ENCODE measurements at places on chromosomes 4 and X.

GRCh38 chr4:127778102-127778501, 4.0 kb upstream of the HSPA4L start:
- no peak for DNase-seq

- no peak for DNase-seq
These were observed 24.6 kb upstream of the MOB1B start for GRCh38 chr4:70877556-70877955.

- DNase-seq = no peak
These were observed 1043.8 kb downstream of the ADGRL3 start for GRCh38 chr4:62243895-62244294.

DNA sequence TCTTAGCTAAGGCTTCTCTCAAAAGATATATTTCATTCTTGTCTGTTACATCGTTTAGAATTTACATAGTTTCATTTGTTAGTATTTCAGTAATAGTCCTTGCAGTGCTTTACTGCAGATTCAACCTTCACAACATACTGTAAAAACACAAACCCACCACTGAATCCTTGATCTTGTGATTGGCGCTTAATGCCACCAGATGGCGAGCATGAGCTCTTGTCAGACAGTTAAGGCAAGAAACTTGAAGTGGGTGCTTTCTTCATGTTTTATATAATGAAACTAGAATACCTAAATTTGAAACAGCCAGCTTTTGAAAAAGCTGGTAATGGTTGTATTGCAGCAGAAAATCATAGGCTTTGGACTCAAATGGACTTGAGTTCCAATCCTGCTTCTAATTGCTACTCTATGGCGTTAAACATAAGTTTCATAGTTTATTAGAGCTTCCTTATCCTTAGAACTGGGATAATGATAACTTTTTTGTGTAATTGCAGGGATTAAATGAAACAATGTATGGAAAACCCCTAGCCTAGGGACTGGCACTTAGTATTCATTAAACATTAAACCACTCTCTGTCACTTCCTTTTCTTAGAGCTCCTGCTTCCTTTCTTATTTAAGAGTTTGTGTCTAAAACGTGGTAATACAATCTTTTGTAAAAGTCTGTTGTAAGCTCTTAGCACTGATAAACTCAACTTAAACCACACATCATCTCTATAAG, 95.1 kb downstream of the USP9X start:
- DNase-seq = peak; percentile 43

- no peak for DNase-seq
These were observed 70.1 kb downstream of the MID1IP1 start for GRCh38 chrX:38871129-38872029.

GRCh38 chr4:3223346-3223745, 25.6 kb upstream of the MSANTD1 start:
- DNase-seq = peak; percentile 20

DNA sequence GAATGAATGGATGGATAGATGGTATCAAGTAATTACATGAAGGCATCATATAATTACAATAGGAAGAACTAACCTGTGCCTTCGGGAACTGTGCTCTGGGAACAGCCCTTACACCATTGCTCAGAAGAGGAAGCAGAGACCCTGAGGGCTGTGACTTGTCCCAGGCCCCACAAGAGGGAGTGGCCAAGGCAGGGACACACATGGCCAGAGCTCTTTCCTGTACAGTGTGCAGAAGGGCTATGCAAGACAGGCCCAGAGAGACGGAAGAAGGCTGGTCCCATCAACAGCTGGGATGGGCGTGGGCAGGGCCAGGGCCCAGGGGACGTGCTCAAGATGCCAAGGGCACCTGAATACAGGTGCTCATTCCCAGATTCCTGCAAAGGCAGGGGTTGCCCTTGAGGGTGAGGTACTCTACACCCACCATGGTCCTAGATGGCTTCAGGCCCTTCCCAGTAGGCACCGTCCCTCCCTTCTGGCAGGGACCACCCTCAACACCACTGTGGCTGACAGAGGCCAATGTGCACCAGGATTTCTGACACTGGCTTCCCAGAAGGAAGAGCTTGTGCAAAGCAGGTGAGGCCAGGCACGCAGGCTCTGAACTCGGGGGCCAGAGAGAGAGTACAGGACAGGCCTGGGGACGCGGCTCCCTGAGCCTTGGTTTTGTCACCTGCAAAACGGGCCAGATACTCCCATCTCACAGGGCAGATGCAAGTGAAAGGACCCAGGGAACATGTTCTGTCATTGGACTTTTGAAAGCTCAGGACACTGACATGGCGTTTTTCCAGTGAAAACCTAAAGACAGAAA, 1.7 kb downstream of the EVC2 start:
- DNase-seq = no peak

GRCh38 chr4:89708903-89709421, 128.0 kb downstream of the SNCA start:
- DNase-seq = peak; percentile 66

DNA sequence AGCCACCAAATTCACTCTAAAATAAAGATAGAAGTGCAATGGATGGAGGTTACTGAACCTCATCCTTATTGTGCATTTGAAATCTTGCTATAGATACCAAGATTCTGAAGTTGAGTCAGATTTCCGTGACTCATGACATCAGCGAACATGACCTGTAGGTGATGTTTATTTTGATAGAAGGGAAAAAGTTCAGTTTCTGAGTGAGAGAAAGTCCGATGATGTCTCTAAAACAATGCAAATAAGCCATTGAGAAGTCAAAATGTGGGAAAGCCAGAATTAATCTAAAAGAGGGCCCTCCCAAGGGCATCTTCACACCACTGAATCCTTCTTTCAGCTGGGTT, 20.0 kb downstream of the PHOX2B start:
- DNase-seq = no peak

GRCh38 chr4:151806511-151806927, 45.7 kb upstream of the GATB start:
- DNase-seq = no peak

DNA sequence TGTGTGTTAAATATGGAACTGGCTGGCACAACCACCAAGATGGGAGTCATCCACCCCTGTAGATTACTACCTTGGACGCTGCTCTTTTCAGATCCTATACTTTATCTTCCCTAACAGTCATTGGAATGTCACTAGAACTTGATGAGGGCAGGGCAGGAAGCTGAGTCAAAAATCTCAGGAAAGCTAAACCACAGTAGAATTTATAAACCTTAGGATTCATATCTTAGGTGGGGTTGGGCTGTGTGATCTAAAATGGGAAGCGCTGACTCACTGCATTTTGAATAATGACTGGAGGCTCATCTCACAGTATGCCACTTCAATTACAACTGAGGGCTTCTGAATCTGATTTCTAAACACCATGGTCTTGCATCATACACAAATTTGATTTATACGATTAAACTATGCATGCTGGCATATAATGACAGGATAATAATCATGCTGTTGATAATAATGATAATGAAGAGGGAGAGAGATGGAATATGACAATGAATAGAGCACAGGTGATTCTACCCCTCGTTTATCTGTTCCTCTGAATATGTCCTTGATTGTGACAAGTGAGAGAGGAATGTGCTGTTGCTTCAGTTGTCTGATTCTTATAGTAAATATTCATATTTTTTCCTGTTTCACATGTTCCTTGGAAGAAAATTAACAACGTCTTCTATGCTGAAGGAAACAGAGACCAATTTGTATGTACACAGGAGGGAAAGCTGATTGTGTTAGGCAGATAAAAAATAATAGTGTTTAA, 270.3 kb upstream of the HS3ST1 start:
- DNase-seq = no peak

- no peak for DNase-seq
These were observed 228.8 kb upstream of the PGRMC2 start for GRCh38 chr4:128516301-128516969.

DNA sequence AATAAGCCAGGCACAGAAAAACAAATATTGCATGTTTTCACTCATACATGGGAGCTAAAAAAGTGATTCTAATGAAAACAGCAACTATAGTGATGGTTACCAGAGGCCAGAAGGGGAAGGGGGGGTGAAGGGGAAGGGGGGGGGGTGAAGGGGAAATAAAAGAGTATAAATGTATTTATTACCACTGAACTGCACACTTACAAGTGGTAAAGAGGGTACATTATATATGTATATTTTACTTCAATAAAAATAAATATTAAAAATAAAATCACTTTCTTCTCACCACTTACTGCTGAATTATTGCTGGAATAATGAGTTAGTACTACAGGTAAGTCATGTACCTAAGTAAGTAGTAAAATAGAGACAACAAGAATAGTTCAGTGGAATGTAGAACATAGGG, 2.1 kb upstream of the VCX3B start:
- DNase-seq = no peak

GRCh38 chr4:32574803-32575202, 1854.6 kb downstream of the PCDH7 start:
- DNase-seq = no peak

GRCh38 chr4:102522031-102522440, 20.9 kb downstream of the NFKB1 start:
- no peak for DNase-seq

DNA sequence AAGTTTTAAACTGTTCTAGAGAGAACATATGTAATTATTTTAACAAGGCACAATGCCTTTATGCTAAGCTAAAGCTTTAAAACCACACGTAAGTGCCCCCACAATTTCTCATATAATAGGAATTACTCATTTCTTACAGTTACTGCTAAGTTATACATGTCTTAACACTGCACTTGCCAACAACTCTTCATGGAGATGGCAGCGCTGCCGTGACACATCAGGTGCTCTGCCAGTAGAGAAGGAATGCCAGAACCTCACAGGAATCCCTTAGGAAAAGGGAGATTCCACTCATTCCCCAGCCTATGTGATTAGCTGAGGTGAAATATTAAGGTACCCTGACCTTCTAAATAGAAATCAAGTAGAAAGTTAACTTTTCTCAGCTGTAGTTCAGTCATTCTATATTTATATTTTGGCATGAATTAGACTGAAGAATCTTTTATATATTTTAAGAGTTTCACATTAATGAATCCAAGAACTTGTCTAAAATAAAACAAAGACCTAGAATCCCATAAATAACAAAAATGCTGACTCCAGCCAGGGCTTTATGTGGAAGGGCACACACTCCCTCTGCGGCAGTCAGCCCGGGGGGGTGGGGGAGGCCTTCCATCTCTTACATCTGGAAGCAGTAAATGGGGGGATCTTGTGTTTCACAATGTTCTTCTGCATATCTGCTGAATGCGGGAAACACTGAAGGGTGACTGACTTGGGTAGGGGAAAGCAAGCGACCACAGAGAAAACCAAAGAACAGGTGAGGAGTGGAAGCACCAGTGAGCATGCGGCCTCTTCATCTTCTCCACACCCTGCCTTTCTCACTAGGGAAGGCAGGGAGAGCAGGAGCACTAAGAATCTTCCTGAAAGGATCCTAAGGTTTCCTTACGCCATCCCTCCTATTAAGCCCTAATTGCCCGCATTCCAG, 23.7 kb downstream of the ACSL1 start:
- DNase-seq = no peak

DNA sequence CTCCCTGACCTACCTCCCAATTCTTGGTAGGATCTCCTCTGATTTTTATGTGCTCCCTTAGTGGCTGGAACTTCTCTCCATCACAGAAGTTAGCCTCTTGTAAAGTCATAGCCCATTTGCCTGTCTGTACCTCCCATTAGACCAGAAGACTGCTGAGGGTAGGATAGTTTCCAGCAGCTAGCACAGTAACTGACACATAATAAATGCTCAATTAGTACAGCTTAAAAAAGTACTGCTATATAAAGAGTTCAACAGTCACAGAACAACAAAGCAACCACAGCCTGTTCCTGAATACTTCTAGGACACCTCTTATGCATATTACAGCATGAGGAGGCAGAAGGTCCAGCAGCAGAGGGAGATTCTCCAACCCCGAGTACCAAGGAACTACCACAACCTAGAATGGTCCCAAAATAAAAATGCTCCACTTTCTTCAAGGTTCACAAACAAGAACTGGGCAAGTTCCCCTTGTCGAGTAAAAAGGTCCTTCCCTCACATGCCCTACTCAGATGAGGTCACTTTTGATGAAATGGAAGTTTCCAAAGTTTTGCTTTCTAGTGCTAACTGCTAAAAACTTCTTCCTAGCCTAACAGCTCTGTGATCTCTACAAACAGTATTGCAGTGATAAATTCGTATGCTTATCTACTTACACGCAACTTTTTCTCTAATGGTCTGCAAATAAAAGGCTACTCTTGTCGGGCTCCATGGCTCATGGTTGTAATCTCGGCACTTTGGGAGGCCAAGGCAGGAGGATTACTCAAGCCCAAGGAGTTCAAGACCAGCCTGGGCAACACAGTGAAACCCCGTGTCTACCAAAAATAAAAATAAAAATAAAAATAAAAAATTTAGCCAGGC, 12.8 kb downstream of the MECP2 start:
- no peak for DNase-seq

- no peak for DNase-seq
These were observed 19.9 kb upstream of the PPP3CA start for GRCh38 chr4:101367201-101367600.

DNA sequence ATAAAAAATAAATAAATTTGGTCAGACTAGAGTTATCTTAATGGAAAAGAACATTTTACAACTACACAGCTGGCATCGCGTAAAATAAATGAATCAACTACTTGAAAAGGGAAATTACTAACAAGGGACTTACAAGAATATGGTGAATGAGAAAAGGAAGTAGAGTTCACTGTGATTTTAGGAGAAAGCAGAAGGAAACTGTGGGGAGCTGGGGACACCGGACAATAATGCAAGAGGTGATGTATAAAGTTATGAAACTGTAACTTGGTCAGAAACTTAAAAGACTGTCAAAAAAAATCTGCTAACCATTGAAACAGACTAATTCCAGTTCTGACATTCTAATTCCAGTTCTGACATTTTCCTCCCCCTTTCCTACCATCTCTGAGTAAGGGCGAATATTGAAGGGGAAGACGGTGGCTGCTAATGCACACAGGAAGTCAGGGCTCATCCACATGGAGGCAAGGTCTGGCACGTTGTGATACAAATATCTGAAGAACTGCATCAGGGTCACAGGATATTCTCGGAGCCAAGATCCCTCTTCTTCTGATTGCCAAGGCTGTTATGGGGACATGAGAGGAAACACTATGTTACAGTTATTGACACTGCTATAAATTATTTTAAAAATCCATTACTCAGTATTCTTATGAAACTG, 170.5 kb downstream of the CDS1 start:
- no peak for DNase-seq

DNA sequence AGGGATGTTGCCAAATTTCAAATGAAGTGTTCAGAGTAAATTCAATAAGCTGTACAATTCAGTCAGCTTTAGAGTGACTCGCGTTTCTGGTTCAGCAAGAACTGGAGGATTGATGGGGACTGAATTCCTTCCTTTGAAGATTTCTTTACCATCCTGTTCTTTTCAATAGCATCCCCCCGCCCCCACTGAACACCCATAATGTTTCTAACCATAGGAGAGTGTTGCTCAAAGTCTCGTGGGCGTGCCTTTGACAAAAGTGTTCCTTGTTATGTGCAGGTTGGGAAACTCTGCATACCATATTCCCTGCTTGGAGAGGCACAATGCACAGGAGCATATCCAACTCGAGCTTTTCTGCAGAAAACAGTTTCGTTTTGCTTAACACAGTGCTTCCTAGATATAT, 323.5 kb upstream of the CASK start:
- DNase-seq = no peak

DNA sequence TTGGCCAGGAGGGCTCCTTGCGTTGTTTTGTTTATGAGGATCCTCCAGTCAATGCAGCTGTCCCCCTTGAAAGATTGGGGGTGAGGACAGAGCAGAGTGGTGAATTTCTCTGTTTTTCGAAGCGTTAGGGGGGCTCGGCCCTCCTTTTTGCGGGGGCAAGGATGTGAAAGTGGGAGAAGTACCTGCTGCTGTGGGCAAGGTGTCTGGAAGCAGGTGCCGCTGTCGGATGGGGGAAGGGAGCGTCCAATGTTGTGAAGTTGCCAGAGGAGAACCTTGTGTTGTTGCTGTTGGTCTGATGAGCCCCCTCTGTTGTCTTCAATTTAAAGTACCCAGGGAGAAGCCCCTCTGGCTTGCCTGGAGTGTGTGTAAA, 613 bp downstream of the GLRB start:
- DNase-seq = no peak
